ENCODE measurements at places on chromosomes 7 and 10.

- DNase-seq, result no peak
These were observed 131.7 kb downstream of the SORCS1 start for GRCh38 chr10:107032700-107033401.

- DNase-seq, result no peak
These were observed 4.9 kb downstream of the CPA4 start for GRCh38 chr7:130297628-130298543.

- DNase-seq, result peak; percentile 70
These were observed 21.0 kb downstream of the SVIL start for GRCh38 chr10:29613791-29614190.

GRCh38 chr10:87880336-87880735 is 16.9 kb downstream of the PTEN start:
- DNase-seq, result no peak

DNA sequence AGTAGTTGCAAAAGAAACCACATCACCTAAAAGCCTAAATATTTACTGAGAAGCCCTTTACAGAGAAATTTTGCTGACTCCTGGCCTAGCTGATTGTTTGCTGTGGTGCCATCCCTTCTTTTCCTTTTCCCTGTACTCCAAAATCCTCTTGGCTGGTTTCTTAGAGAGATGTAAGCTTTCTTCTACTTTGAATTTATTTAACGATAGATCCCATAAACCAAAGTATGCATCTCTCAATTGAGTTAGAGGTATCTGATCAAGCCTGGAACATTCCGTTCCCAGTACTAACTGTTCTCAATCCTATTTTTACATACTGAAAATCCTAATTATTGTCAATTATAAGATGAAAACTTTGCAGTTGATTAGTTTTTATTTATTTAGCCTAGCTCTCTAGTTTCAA is 6.3 kb downstream of the TMEM60 start:
- DNase-seq, result no peak

GRCh38 chr10:80713398-80713928 is 175.8 kb downstream of the SH2D4B start:
- DNase-seq, result no peak

- DNase-seq, result no peak
These were observed 19.7 kb downstream of the NUDCD3 start for GRCh38 chr7:44470628-44471245.

- DNase-seq, result no peak
These were observed 90.7 kb upstream of the LEP start for GRCh38 chr7:128150223-128150865.

GRCh38 chr7:85074016-85074415 is 112.8 kb downstream of the SEMA3D start:
- DNase-seq, result peak; percentile 63

DNA sequence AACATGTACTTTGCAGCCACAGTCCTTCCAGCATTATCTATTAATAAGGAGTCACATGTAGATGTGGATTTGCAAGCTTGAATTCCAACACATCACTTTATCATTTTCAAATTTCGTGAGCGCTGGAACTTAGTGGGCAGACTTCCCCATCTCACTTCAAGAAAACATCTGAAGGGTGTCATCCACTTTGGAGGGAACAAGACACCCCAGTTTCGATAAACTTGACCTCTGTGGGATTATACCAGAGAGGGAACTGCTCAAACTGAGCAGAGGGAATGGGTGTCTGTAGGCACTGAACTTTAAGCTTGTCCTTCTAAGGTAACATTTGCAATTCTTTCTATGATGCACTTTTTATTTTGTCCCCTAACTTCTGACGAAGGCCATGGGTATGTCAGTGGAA is 27.5 kb downstream of the ADRB1 start:
- DNase-seq, result no peak

DNA sequence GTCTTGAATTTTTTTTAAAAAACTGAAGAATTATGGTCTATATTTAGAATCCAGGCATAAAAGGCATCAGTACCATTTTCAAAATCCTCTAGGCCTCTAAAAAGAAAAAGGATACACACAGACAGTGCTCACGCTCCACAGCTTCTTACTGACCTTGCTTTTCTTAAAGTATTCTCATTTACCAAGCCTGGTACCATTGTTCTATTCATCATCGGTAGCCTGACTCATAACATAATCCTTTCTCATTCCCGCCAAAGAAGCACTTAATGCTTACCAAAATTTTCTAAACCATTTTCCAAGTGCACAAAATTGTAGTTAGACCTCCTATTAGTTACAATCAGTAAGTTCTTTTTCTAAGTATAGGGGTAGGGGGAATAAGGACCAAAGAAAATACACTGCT is 54.6 kb downstream of the ATE1 start:
- no peak for DNase-seq

GRCh38 chr10:119090026-119090795 is 9.6 kb upstream of the EIF3A start:
- DNase-seq, result no peak

- no peak for DNase-seq
These were observed 4.2 kb upstream of the CCM2 start for GRCh38 chr7:44995555-44996493.

DNA sequence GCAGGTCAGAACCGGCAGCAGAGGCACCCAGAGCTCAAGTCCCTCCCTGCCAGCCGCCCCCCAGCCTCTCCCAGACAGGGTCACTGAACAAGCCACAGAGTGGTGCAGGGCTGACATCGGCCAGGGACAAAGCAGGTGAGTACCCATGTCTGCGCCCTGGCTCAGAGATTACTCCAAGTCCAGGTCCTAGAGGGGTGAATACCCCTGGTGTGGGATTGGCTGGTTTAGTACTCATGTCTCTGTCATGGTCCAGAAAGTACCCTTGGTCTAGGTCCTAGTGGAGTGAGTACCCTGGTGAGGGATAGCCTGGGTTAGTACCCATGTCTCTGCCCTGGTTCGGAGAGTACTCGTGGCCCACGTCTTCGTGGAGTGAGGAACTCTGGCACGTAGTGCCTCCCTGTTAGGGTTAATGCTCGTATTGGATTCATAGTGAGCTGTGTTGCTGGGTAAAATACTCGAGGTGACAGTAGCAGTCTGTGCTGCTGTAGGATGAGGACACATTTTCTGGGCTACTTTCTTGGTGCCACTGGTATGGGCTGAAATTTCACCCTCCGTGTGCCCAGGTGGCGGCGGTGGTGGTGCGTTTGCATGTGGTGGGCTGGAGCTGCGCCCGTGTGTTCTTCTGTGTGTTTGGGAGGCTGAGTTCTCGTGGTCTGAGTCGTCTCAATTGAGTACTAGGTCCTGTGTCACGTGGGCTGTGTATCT is 25.5 kb upstream of the KNDC1 start:
- no peak for DNase-seq

GRCh38 chr10:110067960-110068770 is 60.4 kb downstream of the ADD3 start:
- no peak for DNase-seq

- DNase-seq, result no peak
These were observed 90.6 kb downstream of the CARD11 start for GRCh38 chr7:2953099-2953498.

DNA sequence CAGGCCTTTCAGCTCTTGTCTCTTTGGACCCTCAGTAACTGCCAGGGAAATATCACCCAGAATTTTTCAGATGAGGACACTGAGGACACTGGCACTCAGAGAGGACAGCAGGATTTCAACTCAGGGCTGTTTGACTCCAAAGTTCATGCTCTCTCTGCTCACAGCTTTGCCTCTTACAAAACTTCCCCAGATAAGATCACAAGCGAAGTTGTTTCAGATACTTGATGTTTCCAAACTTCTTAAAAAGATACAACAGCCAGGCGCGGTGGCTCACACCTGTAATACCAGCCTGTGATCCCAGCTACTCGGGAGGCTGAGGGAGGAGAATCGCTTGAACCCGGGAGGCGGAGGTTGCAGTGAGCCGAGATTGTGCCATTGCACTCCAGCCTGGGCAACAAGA is 32.4 kb upstream of the ZRANB1 start:
- DNase-seq, result no peak

DNA sequence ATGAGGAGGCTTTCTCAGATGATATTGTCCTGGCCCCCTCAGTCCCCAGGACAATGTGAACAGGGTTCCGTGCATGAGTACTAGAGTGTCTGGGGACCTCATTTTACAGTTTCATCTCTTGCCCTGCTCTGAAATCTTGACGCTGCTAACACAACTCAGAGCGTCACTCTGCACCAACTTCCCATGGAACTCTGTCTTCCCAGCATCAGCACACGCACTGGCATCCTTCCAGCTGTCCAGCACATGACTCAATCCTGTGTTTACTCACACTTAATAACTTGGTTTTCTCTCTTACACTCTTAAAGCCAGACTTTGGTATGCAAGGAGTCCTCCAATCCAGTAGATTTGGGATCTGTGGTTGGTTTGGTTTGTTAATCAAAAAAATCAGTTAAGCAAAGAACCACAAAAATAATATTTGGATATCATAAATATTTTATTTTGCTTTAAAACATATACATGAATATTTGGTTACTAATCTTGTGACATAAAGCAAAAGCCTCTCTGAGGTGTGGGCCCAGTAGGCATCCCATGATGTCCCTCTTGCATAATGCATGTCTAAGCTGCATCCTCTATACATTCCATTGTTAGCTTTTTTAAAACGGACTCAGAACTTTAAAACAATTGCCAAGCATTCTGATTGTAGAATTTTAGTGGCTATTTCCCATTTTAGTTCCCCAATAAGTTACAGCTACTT is 131.0 kb downstream of the CXCL12 start:
- DNase-seq, result peak; percentile 20

GRCh38 chr10:78648256-78648860 is 420.4 kb upstream of the ZMIZ1 start:
- DNase-seq, result peak; percentile 64

DNA sequence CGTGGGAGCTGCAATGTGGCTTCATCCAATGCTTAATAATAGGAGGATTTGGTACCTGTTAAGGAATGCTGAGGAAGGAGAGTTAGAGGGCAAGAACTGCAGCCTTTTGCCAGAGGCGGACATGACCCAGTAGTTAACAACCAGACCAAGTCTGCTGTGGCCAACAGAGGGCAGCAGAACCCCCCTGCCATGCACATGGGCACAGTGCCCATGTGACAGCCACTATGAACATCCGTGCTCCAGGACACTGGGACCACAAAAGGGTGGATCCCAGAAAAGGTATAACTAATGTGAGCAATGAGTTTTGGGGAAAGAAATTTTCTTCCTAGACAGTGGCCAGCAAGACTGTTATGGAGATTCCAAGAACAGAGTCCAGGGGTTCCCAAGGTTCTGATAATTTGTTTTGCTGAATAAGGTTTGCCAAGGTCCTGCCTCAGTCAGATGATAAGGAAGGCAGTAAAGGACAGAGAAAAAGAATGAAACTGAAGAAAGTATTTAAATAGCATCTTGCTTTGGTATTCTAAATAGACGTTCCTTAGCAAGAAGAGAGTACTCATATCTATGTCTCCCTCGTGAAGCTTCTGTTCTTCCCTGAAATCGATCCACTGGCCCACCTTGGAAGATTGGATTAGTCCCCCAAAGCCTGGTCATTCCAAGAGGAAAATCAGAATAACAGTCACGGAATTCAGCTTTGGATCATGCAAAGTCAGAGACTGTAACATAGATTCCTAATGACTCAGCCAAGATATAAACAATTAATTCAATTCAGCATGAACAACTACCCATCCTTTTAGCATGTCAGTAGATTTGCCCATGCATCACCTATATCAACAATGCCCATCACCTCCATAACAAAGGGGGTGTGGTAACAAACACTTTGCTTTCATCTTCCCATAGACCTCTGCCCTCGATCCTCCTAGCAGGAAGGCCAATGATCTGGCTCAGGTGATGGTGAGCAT is 56.0 kb downstream of the LGI1 start:
- DNase-seq, result peak; percentile 36

DNA sequence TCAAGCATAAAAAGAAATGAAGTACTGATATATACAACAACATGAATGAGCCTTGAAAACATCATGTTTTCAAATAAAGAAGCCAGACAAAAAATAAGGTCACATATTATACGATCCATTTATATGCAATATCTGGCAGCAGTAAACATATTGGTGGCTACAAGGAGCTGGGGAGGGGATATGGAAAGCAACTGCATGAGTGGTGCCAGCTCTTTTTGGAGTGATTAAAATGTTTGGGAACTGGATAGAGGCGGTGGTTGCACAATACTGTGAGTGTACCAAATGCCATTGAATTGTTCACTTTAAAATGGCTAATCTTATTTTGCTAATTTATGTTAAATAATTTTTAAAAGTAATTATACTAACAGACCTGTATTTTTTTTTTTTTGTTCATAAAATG is 481.7 kb downstream of the PCDH15 start:
- no peak for DNase-seq

DNA sequence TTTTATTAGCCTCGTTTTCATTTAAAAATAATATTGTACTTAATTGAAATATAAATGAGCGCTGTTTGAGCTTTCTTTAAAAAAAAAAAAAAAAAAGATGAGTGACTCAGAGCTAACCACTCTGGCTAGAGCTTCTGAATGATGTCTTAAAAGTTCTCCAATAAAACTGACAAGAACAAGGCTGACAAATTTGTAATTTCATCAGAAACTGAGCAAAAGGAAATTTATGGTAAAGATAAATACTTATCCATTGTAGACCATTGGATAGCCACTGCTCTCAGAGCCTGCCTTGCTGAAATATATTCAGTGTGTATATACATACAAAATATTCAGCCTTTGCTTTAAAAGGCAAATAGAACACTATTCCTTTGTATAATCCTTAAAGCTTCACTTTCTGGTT is 91.2 kb upstream of the OIT3 start:
- peak; percentile 62 for DNase-seq

- DNase-seq, result no peak
These were observed 136.6 kb upstream of the ZNF32 start for GRCh38 chr10:43785252-43785651.

DNA sequence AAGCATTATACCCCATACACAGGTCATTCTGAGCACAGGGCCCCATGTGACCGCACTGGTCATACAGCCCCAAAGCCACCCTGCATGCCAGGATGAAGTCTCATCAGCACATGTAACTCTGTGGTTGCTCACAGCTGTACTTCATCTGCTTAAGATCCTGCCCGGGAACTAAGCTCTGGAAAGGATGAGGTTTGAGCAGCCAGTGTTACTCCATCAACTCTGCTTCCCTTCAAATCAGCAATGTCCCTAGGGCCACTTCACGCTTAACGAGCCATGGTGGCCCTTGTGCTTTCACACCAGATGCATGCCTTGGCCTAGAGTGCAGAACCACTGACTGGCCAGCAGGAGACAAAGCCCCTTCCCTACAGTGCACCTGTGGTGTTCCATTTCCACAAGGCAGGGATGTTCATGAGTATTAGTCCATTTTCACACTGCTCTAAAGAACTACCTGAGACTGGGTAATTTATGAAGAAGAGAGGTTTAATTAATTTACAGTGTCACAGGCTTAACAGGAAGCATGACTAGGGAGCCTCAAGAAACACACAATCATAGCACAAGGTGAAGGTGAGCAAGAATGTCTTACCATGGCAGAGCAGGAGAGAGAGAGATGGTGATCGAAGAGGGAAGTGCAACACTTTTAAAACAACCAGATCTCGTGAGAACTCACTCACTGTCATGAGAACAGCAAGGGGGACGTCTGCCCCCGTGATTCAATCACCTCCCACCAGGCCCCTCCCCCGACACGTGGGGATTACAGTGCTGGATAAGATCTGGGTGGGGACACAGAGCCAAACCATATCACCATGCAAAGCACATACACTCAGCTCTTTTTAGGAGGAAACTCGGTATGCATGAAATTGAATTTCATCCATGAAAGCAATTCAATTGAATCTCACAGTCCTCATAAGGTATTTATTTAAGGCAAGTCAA is 149.0 kb upstream of the CDCA7L start:
- DNase-seq, result no peak

GRCh38 chr7:30428246-30429155 is 50.1 kb downstream of the NOD1 start:
- DNase-seq, result no peak

All from astrocyte of the spinal cord (primary cell).